ENCODE measurements at places on chromosomes 5 and 9.
A peak's percentile ranks its signal among the peaks of the same experiment; 100 is the strongest.

GRCh38 chr5:103340717-103341388 lies 82.3 kb downstream of the MACIR start:
- no peaks in the 10 kb centered on the region for H3K4me1 ChIP-seq
- H3K27me3 ChIP-seq = no peaks in the 10 kb centered on the region
- no peak overlapping the region for H3K4me3 ChIP-seq
- H3K27ac ChIP-seq = no peak overlapping the region
- no peaks in the 10 kb centered on the region for H3K36me3 ChIP-seq

DNA sequence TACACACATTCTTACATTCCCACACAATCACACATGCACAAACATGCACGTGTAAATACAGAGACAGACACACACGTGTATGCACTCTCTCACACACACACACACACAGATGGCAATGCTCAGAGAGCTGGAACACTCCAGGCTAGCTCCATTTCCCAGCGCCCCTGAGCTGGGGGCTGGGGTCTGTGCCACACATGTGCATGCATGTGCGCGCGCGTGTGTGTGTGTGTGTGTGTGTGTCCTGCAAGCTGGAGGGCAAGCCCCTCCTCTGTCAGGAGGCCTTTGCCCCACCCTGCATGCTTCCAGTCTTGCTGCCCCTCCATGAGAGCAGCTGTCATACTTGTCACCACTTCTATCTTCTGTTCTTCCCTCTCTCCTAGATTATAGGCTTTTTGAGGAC lies 16.6 kb upstream of the S1PR3 start:
- H3K4me1 ChIP-seq = no peaks in the 10 kb centered on the region
- H3K27ac ChIP-seq = no peak overlapping the region
- H3K36me3 ChIP-seq = no peaks in the 10 kb centered on the region
- DNase-seq = no peak
- no peaks in the 10 kb centered on the region for H3K27me3 ChIP-seq

DNA sequence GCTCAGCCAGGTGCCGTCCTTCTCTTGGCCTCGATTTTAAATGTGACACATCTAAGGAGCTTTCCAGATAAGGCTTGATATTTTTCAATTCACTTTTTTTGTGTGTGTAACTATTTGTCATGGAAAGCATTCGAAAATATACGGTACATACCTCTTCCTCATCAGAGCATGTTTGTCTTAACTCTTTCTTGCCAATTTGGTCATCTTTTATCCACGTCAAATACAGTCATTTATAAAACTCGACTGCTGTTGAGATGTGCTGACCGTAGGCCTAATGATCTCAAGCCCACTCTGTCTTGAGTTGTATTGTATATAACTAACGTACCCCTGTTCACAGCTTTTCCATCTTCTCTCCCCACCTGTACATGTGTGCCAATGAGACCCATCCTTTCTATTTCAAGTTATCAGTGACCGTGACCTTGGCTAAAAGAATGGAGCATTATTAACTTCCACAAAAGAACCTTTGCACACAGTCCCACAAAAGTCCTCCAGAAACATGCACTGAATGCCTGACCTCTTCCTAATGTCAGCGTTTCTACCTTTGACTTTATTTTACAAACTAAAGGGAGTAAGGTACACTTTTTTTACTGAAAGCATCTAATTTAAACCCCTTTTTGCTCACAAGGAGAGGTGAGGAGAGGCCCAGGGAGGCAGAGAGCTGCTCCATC lies 61.6 kb downstream of the IPPK start:
- no peak overlapping the region for H3K4me3 ChIP-seq
- peaks cover 21% of the 10 kb centered on the region for H3K36me3 ChIP-seq
- no peaks in the 10 kb centered on the region for H3K27me3 ChIP-seq
- DNase-seq = no peak
- peaks cover 7% of the 10 kb centered on the region for H3K4me1 ChIP-seq
- peak overlapping the region; percentile 3 for H3K27ac ChIP-seq

DNA sequence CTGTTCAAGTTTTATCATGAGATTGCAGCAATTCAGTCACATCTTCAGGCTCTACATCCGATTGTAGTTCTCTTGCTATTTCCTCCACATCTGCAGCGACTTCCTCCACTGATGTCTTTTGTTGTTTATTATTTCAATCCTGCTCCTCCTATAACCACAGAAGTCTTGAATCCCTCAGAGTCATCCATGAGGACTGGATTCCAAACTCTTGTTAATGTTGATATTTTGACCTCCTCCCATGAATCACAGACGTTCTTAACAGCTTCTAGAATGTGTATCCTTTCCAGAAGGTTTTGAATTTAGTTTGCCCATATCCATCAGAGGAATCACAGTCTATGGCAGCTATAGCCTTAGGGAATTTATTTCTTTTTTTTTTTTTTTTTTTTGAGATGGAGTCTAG lies 3.6 kb downstream of the FBXO38 start:
- peaks cover 44% of the 10 kb centered on the region for H3K4me1 ChIP-seq
- peaks cover 10% of the 10 kb centered on the region for H3K36me3 ChIP-seq
- H3K27ac ChIP-seq = no peak overlapping the region
- no peak overlapping the region for H3K4me3 ChIP-seq
- DNase-seq = no peak

- no peaks in the 10 kb centered on the region for H3K4me1 ChIP-seq
- no peaks in the 10 kb centered on the region for H3K36me3 ChIP-seq
- no peak overlapping the region for H3K27ac ChIP-seq
- no peak for DNase-seq
- no peak overlapping the region for H3K4me3 ChIP-seq
Measured at GRCh38 chr5:27062451-27062850, 24.1 kb upstream of the CDH9 start.

GRCh38 chr5:52997424-52997823 lies 8.3 kb downstream of the ITGA2 start:
- no peak overlapping the region for H3K4me3 ChIP-seq
- no peaks in the 10 kb centered on the region for H3K36me3 ChIP-seq
- H3K27me3 ChIP-seq = no peaks in the 10 kb centered on the region

DNA sequence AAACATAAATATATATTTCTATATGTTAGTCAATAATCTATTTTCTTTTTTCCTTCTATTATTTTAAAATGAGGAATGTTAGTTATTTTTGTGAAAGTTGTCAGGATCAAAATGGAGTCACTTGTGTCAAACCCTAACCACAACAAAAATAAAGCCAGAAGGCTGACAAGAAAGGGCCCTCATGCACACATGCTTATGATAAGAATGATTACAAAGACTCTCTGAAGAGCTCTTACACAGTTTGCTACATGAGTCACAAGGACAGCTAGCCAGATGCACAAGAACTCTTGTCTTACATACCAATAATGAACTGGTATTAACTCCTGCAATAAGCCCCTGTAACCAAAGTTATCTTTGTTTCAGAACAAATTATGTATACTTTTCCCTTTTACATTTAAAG lies 64.7 kb downstream of the GGTA1 start:
- H3K27me3 ChIP-seq = no peaks in the 10 kb centered on the region
- DNase-seq = no peak
- no peak overlapping the region for H3K27ac ChIP-seq
- H3K4me1 ChIP-seq = no peaks in the 10 kb centered on the region
- H3K4me3 ChIP-seq = no peak overlapping the region

- H3K27ac ChIP-seq = no peak overlapping the region
- H3K4me1 ChIP-seq = no peaks in the 10 kb centered on the region
- DNase-seq = no peak
- H3K4me3 ChIP-seq = no peak overlapping the region
- no peaks in the 10 kb centered on the region for H3K36me3 ChIP-seq
Measured at GRCh38 chr5:120535900-120536299, 71.8 kb downstream of the PRR16 start.

DNA sequence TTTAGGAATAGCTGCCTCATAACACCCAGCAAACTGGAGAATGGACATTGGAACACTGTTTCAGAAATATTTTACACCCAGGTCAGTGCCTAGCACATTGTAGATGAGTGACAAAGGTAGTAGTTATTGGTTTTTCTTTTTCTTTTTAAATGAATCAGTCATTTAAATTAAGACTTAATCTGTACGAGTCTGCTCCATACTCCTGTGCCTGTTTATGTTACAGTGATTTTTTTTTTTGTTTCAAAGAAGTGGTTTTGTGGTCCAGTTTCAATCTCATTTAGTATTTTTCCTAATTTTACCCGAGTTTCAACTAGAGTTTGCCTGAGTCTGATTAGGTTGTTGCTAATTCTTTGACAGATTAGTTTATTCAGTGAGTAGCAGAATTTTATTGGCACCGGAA lies 16.2 kb downstream of the LMNB1 start:
- no peaks in the 10 kb centered on the region for H3K4me1 ChIP-seq
- no peak for DNase-seq
- no peak overlapping the region for H3K27ac ChIP-seq
- no peaks in the 10 kb centered on the region for H3K27me3 ChIP-seq
- no peaks in the 10 kb centered on the region for H3K36me3 ChIP-seq

DNA sequence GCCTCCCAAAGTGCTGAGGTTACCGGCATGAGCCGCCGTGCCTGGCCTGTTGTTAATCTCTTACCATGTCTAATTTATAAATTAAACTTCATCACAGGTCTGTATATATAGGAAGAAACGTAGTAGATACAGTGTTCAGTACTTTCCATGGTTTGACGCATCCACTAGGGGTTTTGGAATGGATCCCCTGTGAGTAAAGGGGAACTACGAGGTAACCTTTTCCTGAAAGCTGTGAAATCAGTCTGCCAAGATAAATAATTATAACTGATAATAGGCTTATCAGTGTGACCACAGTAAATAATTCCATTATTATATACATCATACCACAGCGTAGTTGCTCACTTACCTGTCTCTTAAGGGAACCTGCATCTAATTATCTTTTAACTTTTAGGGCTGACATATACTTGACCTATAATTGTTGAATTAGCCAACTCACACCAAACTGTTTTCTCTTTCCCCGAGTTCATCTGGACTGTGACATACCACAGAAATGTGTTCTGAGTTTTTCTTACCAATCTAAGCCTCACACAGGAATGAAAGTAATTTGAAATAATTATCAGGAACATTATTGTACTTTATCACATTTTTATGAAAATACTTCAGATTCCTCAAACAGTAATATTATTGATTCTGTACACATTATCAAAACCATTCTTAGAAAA lies 42.9 kb downstream of the DAPK1 start:
- peaks cover 8% of the 10 kb centered on the region for H3K4me1 ChIP-seq
- H3K27me3 ChIP-seq = no peaks in the 10 kb centered on the region
- no peak overlapping the region for H3K4me3 ChIP-seq
- H3K27ac ChIP-seq = no peak overlapping the region
- peaks cover 17% of the 10 kb centered on the region for H3K36me3 ChIP-seq

DNA sequence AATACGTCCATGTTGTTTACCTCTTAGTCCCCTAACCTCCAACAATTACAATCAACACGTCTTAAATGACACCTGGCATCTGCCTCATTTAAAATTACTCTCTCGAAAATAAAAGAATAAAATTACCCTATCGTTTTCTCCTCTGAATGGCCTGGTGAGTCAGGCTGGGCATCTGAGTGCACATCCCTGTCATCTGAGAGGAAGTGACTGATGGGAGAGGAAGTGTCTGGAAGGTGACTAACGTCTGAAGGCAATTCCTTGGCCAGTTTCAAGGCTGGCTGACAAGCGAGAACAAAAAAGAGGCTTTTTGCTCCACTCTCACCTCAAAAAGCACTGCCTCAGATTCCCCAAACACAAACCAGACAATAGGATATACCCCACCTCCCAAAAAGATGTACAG lies 57.7 kb downstream of the MAPKAP1 start:
- peaks cover 42% of the 10 kb centered on the region for H3K4me1 ChIP-seq
- DNase-seq = no peak
- H3K4me3 ChIP-seq = no peak overlapping the region
- H3K27me3 ChIP-seq = no peaks in the 10 kb centered on the region
- H3K27ac ChIP-seq = peak overlapping the region; percentile 51

- DNase-seq = no peak
- no peak overlapping the region for H3K4me3 ChIP-seq
- H3K4me1 ChIP-seq = no peaks in the 10 kb centered on the region
- no peaks in the 10 kb centered on the region for H3K27me3 ChIP-seq
- no peaks in the 10 kb centered on the region for H3K36me3 ChIP-seq
Measured at GRCh38 chr9:73219985-73220626, 68.4 kb downstream of the ANXA1 start.

GRCh38 chr5:128432913-128433440 lies 105.1 kb downstream of the FBN2 start:
- H3K27me3 ChIP-seq = no peaks in the 10 kb centered on the region
- H3K4me1 ChIP-seq = no peaks in the 10 kb centered on the region
- DNase-seq = no peak
- no peak overlapping the region for H3K27ac ChIP-seq
- no peaks in the 10 kb centered on the region for H3K36me3 ChIP-seq

- H3K27ac ChIP-seq = peak overlapping the region; percentile 81
- peak overlapping the region; percentile 76 for H3K4me3 ChIP-seq
- peak; percentile 55 for DNase-seq
- H3K27me3 ChIP-seq = no peaks in the 10 kb centered on the region
Measured at GRCh38 chr9:504921-505740, 290.5 kb downstream of the DOCK8 start.

DNA sequence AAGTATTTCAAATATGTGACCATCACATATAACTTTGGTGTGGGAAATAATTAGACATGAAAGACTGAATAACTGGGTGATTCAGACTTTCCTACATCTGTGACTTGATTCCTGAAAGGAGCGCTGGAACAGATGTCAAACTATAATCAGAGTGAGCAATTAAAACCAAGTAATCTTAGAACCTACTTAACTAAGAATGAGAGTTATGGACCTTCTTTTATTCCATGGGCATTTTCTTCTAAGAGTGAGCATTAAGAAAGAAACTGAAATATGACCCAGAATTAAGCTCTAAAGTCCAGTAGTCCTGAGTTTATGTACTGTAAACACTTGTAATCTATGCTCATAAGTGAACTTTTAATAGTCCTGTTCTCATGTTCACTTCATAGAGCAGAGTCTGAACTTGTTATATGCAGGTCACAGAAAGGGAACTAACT lies 68.4 kb downstream of the PAM start:
- no peak for DNase-seq
- H3K27me3 ChIP-seq = no peaks in the 10 kb centered on the region
- no peaks in the 10 kb centered on the region for H3K4me1 ChIP-seq

- H3K4me3 ChIP-seq = no peak overlapping the region
- no peak overlapping the region for H3K27ac ChIP-seq
- no peak for DNase-seq
- no peaks in the 10 kb centered on the region for H3K4me1 ChIP-seq
Measured at GRCh38 chr9:15116130-15116580, 190.9 kb downstream of the TTC39B start.

GRCh38 chr9:71937070-71937625 lies 25.7 kb downstream of the C9orf85 start:
- no peak for DNase-seq
- H3K4me1 ChIP-seq = no peaks in the 10 kb centered on the region
- no peak overlapping the region for H3K4me3 ChIP-seq
- no peaks in the 10 kb centered on the region for H3K27me3 ChIP-seq
- no peaks in the 10 kb centered on the region for H3K36me3 ChIP-seq

- H3K27me3 ChIP-seq = no peaks in the 10 kb centered on the region
- no peaks in the 10 kb centered on the region for H3K4me1 ChIP-seq
- H3K36me3 ChIP-seq = no peaks in the 10 kb centered on the region
Measured at GRCh38 chr5:32955814-32956213, 244.7 kb downstream of the NPR3 start.
